Urinary bladder (tissue), 4 donors: ENCODE measurements at places on chromosomes 16 and 17. TPM values are rescaled to one million over a fixed set of nuclear protein-coding genes. Genes with fewer than 3 reads are reported as not detected.

The HBM gene
- 14.8 TPM for total RNA-seq

GRCh38 chr17:52147872-52148271 is 10.6 kb downstream of the CA10 start:
- DNase-seq: no peak

DNA sequence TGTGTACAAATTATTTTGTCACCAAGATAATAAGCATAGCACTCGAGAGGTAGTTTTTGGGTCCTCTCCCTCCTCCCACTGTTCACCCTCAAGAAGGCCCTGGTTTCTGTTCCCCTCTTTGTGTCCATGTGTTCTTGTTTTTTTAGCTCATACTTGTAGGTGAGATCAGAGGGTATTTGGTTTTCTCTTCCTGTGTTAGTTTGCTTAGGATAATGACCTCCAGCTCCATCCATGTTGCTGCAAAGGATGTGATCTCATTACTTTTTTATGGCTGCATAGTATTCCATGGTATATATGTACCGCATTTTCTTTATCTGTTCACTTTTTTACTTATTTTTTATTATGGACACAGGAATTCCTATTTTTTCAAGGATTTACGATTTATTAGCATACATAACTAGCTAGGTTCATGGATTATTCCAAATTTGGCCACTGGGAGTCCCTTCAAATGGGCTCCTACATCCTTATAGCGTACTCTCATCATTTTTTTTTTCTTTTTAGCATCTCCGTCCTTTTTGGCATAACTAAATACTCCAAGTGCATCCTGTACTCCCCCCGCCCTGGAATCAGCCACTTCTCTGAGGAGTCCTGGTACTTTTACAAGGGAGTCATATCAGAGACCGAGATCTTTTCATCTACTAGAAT is 7.3 kb downstream of the TADA2A start:
- no peak for DNase-seq

GRCh38 chr17:32958418-32958817 is 30.5 kb downstream of the TMEM98 start:
- no peak for DNase-seq

The RAB11FIP4 gene
- 4.2 TPM for total RNA-seq

The TUBD1 gene
- 15.9 TPM for total RNA-seq

DNA sequence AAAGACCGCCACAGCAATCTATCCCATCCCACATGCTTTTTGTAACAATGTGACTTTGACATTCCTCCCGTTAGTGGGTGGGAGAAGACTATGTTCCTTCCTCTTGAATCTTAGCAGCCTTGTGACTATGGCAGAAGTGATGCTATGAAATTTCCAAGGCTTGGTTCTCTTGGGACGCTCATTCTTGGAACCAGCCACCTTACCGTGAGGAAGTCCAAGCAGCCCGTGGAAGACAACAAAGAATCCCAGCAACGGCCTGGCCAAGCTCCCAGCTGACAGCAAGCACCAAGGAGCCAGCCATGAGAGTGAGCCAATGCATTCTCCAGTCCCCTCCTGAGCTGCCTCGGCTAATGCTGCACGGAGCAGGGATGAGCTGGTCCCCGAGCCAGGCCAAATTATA is 62.3 kb downstream of the VPS53 start:
- no peak for DNase-seq

GRCh38 chr16:59729613-59730012 is 995.5 kb upstream of the GOT2 start:
- DNase-seq: no peak

The SLC47A1 gene
- total RNA-seq: 0.53 TPM

DNA sequence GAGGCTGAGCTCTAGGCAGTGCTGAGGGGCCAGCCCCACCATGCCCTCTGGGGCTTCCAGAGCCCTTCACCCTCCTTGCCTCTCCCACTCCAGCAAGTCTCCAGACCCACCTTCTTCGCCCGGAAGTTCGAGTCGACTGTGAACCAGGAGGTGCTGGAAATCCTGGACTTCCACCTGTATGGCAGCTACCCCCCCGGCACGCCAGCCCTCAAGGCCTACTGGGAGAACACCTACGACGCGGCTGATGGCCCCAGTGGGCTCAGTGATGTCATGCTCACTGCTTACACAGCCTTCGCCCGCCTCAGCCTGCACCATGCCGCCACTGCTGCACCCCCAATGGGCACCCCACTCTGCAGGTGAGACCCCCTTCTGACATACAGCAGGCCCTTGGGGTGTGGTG is 10.5 kb downstream of the XYLT2 start:
- DNase-seq: no peak

DNA sequence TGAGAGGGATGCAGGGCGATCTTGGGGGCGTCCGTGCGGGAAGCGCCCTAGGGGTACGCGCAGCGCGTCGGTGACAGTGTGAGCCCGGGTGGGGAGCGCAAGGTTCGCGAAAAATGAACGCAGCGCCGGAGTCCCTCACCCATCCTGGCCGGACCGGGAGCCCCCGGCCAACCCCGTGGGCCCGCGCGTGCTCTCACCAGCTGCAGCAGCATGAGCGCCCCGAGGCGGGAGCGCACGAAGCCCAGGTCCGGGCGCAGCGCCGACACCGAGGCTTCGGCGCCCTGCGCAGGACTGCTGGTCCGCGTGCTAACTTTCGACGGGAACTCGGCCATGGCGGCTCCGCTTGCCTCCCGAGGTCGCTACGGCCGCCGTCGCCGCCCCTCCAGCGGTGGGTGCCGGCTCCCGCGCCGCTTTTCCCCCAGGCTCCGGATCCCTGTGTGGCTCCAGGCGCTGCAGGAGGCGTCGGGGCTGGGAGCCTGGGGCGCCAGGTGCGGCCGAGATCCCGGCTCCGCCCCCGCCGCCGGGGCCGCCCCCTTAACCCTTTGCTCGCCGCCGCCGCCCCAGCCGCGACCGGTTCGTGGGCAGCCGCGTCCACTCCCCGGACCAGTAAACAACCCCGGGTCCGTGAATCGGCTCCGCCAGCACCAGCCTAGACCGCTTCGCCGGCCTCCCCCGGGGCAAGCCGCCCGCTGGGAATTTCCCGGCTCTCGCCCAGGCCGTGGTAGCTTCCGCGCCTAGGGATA is at the start of gene PLLP:
Gene PLLP, minus strand, starts transcription at position 464 of the 743 bp plus-strand sequence. Its CDS starts 132 bp downstream, at position 332.
- DNase-seq: no peak

The CCL5 gene
- total RNA-seq: 0.58 TPM

The PRM3 gene
- total RNA-seq: not detected

The TMC7 gene
- total RNA-seq: 3.7 TPM

The KCNH6 gene
- total RNA-seq: not detected

- DNase-seq: no peak
Observed at GRCh38 chr16:27483624-27484023, 66.1 kb downstream of the GTF3C1 start.

The CACNG3 gene
- not detected for total RNA-seq

The CPHXL gene
- not detected for total RNA-seq

GRCh38 chr17:51107778-51108177 is 12.9 kb downstream of the SPAG9 start:
- DNase-seq: no peak

DNA sequence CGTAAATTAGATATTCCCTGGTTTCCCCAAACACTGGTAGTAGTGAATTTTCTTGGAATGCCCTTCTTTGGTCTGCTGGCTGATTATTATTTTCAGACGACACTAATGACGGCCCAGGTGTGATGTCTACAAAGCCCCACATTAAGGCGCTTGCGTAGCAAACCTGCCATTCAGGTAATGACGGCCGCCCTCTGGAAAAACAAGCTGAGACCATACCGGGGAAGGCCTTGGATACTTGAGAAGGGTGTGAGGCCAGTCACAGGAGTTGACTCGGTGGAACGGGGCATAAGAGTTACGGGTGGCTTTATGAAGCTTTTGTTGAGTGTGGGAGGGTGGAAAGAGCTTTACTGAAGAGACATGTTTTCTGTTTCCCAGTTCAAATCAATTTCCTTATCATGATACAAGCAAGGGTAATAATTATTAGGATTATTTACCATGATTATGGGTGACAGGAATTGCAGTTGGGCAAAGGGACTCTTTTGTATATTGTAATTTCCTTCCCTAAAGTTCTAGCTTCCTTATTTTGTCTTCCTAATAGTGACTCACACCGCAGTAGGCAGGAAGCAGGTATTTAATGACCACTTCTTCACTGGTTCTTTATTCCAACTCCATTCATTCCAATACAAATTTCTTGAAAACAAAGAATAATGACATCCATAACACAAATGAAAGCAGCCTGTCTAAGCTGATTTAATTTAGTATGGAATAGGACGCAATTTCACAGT is 24.8 kb downstream of the KRT23 start:
- no peak for DNase-seq

GRCh38 chr17:63741143-63741407 is 524 bp downstream of the STRADA start:
- no peak for DNase-seq

The MYH8 gene
- 69.6 TPM for total RNA-seq
